ENCODE measurements at places on chromosomes 1 and 21.
A peak's percentile ranks its signal among the peaks of the same experiment; 100 is the strongest.

GRCh38 chr1:189211742-189212141 lies 1265.9 kb downstream of the BRINP3 start:
- DNase-seq: no peak

- DNase-seq: no peak
Observed at GRCh38 chr1:234911787-234912186, 216.8 kb downstream of the TOMM20 start.

DNA sequence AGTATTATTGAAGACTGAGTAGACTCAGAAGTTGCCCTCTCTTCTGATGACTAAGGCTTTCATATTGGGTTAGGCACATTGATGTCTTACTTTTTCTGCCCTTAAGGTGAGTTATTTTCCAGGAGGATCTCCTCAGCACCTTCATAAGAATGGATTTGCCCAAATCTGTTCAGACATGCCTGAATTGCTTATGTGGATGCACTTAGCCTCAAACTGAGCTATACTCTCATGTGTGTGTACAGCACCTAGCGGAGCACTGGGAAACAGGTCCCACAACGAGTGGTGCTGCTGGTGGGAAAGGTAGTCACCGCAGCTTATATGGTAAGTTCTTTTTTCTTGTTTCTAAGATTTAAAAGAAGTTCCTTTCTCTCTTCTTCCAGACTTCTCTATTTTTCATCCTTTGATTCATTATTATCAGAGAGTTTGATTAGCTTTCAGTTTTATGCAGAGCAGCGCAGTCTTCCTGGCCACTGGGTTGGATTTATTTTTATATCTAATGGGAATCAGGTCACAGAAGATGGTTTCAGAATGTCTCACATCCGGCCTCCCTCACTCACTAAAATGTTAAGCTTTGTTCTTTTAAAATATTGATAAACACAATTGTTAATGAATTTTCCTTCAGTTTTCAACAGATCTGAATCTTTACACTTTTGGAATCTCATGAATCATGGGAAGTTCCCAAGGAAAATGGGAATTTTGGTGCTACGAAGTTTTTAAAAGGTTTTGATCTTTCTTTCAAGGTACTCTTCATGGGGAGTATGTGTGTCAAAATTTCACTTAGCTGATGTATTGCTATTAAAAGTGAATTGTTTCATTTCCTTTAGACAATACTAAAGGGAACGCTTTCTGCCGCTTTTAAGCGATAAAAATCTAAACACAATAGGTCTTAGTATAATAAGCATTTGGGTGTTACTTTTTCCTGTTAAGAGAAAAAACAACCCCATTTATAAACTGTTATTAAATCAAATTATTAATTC lies 58.5 kb downstream of the EXTL2 start:
- no peak for DNase-seq

DNA sequence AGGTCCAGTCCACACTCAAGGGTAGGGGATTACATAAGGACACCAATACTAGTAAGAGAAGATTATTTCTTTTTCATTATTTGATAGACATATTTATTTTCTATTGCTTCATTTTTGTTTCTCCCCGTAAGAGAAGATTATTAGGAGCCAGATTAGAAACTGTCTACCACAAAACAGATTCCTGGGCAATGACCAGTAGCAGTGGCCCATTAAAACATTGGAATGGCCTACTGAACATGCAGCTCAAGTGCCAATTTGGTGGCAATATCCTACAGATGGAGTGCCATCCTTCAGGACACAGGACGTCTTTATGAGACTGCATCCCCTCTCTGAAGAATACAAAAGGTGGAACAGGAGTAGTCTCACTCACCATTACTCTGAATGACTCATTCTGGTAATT lies 34.0 kb upstream of the ARHGAP29 start:
- no peak for DNase-seq

- no peak for DNase-seq
Observed at GRCh38 chr1:96338622-96339021, 383.0 kb upstream of the PTBP2 start.

DNA sequence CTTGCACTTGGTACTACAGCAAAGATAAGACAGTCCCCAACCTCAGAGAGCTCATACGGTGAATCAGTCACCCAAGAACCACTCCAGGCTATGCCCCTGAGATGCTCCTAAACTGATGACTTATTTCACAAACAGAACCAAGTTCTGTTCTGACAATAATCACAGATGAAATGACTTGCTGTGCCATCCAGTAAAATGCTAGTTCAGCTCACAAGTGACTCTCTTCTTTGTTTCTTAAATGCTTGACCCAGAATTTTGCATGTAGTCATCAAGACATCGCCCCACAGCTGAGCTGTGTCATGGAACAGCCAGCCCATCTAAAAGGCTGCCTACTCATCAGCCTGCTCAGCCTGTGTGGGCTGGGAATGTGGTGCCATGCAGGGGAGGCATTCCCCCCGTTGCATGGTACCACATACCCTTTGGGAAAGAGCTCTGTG lies 6.1 kb upstream of the SLC19A2 start:
- no peak for DNase-seq

- peak; percentile 66 for DNase-seq
Observed at GRCh38 chr1:237562242-237562823, 328.4 kb downstream of the ZP4 start.

Measured in fibroblast of skin of scalp (primary cell).